T-helper 2 cell (primary cell): ENCODE measurements at places on chromosomes 7 and 10.

- DNase-seq, result peak; percentile 54
Observed at GRCh38 chr7:26291699-26292538, at the start of gene SNX10. SNX10 (plus strand) TSS chr7:26291862; CDS start chr7:26346443, 54,581 bp downstream.

GRCh38 chr10:63657761-63658160, 136.6 kb downstream of the REEP3 start:
- DNase-seq, result no peak

DNA sequence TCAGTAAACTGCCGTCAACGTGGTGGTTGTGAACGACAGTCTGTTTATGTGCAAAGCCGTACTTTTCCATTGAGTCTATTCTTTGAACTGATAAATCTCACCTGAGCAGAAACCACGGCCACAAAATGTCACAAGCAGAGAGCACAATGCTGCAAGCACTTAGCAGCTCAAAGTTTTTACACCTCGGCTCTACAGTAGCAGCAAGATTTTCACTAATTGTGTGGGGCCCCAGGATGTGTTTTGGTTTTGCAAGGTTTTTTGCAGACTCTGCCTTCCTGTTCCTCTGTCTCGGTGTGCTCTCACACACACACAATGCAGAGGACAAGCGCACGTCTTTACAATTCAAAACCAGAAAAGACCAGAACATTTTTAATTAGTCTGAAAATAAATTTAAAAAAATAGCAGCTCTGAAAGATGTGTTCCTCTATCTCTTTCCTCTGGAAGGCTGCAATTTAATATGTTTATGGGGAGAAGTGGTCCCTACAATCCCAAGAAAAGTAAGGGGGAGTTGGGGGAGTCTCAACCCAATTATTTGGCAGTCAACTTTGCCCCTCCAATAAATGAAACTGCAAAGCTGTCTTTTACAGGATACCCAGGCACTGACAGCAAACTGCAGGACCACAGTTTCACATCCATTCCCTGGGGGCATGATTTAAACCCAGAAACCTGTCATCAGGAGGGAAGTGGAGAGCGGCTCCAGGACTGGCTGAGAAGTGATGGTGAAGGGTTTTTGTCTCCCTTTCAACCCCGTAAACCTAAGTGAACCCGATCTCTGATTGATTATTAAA, 73.8 kb upstream of the SFMBT2 start:
- no peak for DNase-seq

DNA sequence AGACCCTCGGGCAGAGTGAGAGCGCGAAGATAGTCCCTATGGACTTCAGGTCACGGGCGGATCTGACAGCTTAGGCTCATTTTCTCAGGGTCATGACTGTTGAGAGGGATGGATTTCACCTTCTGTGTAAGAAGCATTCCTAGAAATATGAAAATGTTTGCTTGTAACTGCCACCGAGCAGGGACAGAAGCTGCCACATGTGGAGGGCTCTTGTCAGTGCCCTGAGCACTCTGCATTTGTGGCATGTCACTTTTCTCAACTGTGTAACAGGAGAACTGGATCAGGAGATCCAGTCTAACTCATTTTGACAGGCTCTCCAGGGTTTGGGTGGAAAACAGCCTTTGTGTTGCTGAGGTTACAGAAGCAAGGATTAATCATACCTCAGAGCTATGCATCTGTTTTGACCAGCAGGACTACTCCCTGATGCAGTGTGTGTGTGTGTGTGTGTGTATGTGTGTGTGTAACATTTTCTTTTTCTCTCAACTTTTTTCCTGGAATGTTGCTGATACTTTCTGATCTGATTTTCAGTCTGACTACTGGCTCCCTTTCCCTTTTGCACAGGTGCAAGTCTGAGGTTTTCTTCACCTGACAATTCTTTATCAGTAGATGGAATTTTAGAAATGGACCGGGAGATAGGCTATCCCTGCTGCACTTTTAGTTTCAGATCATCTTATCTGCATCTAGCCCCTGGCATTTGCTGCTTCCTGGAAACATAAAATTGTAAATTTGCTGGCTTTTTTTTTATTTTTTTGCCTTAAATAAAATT, 183.3 kb downstream of the STK31 start:
- DNase-seq, result no peak

DNA sequence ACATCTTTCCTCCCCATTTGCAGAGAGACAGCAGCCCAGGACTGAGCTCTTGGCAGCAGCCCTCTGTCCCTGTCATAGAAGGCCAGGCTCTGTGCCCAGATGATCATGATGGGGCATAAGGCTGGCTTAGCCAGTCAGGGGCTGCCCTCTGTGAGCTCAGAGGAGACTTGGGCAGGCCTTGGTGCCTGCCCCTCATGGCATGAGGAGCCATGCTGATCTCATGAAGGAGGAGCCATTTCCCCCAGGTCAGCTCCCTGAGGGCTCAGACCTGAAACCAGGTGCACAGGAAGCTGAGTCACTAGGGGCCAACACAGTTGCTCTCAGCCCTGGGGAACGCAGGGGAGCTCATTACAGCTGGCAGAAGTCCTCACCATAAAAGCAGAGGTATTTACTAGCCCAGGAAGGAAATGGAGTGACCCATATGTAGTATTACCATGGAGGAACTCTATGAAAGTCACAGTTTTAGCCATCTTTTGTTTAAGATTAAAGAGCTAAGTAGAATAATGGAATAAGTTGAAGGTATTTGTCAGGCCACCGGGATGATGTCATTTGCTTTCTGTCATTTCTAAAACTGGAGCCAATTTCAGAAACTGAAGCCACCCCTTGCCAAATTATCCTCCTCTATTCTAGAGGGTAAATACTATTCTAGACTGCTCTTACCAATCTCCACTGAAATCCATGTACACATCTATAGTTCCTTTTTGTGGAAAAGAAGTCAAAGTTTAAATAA, 362.4 kb upstream of the ZNF32 start:
- DNase-seq, result no peak

- no peak for DNase-seq
Observed at GRCh38 chr7:108200326-108200725, 70.2 kb upstream of the LAMB4 start.

GRCh38 chr7:17463511-17464085, 165.1 kb downstream of the AHR start:
- no peak for DNase-seq

GRCh38 chr10:61975391-61975932, 74.0 kb downstream of the ARID5B start:
- DNase-seq, result no peak

DNA sequence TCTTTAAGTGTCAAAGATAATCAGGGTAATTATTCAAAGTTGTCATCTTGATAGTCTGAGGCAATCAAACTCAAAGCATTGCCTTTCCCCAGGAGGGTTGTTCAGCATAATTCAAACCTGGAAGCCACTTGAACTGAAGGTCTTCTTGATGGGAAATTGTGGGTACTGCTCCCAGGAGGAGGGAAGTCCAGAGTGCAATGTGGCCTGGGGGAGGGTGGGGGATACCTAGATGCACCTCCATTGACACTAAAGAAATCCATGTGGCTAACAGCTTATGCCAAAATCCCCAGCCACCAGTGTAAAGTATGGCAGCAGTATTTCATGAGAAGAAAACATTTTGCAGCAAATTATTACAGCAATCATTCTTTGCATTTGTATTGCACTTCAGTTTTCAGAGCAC, 114.9 kb downstream of the STRA8 start:
- no peak for DNase-seq

DNA sequence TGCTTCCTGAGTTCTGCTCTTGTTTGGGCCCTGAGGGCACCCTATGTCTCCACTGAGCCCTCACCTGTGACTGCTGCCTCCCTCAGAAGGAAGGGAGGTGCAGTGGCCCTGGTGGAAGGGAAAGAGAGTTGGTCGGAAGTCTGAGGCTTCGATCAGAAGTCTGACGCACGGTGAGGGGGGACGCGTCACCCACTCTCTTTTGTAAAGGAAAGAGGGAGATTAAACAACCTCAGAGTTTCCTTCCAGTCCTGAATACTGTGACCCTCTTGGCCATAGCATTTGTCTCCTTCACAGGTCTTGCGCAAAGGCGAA, 31.4 kb upstream of the TRIM8 start:
- no peak for DNase-seq

DNA sequence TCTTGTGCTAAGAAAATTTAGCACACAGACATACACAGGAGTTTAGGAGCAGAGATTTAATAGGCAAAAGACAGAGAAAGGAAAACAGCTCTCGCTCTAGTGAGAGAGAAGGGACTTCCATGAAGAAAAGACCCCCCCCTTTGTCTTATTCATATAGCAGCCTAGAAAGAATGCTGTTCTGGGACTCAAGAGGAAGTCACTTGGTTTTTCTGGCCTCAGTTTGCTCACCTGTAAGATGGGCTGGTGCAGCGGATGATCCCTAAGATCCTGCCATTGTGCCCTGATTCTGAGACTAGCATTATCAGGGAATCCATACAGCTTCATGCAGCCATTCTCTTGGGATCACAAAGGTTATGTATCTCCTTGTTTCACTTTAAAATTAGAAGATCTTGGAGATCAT, 42.7 kb downstream of the LYZL2 start:
- DNase-seq, result no peak

- DNase-seq, result no peak
Observed at GRCh38 chr7:113410796-113411195, 292.4 kb upstream of the SMIM30 start.

- DNase-seq, result peak; percentile 68
Observed at GRCh38 chr7:149460493-149461277, at the start of gene ZNF777. ZNF777 (minus strand) TSS chr7:149461062; CDS start chr7:149456022, 5,040 bp downstream.

DNA sequence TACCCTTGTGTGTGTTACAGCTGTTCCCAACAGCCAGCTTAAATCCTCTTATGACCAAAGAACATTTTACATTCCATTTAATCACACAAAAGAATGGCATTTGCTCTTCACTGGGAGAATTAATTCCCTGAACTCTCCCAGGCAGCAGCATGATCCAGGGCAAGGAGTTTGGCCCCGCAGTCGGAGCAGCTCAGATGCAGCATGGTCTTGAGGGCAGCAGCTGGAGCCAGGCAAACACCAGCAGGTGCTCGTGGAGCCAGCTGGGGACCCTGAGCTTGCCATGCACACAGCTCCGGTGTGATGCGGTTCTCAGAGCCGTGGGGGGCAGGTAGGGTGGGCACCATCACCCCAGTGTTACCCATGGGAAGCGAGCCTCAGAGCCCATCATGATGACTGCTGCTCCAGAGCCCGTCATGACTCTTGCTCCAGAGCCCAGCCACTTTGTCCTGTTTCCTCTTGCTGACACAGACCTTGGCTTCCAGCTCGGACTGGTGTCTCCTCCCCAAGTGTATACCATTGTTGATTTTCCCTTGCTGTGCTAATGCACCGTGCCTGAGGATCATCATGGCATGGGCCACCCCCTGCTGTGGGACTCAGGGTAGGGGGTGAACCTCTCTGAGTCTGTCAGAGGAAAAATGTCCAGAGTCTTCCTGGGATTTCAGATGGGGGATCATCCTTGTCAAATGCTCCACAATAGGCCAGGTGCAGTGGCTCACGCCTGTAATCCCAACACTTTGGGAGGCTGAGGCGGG, 75.8 kb downstream of the ZRANB1 start:
- no peak for DNase-seq

GRCh38 chr10:33808475-33808874, 474.0 kb upstream of the NRP1 start:
- no peak for DNase-seq

DNA sequence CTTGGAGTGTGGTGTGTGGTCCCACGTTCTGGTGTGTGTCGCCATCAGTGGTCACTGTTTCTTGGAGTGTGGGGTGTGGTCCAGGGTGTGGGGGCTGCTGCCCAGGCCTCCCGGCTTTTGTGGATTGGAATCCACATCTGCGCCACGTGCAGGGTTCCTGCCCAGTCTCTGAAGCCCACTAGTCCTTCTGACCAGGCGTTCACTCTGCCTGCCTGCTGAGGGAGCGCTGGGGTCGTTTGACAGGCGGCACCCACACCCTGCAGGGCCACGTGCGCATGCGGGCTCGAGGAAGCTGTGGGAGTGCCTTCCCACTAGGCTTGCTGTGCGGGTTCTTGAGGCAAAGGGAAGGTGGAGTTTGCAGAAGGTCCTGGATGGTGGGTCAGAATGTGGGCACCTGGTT, 51.4 kb downstream of the INPP5A start:
- DNase-seq, result no peak

- DNase-seq, result no peak
Observed at GRCh38 chr7:153452661-153453060, 599.5 kb upstream of the DPP6 start.

DNA sequence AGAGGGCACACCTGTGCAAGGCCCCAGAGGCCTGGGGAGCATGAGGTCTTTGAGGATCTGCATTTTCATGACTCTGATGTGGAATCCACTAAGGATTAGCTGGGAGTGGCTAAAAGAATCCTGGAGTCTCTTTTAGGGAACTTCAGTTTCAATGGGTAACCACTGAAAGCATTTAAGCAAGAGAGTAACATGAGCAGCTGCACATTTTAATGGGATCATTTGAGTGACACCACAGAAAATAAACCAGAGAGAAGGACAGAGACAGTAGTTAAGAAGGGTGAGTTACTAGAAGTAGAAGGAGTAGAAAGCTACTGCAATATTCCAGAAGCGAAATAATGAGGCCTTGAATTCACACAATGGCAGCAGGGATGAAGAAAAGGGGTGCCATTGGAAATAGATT, 5.2 kb downstream of the GOT1 start:
- no peak for DNase-seq

DNA sequence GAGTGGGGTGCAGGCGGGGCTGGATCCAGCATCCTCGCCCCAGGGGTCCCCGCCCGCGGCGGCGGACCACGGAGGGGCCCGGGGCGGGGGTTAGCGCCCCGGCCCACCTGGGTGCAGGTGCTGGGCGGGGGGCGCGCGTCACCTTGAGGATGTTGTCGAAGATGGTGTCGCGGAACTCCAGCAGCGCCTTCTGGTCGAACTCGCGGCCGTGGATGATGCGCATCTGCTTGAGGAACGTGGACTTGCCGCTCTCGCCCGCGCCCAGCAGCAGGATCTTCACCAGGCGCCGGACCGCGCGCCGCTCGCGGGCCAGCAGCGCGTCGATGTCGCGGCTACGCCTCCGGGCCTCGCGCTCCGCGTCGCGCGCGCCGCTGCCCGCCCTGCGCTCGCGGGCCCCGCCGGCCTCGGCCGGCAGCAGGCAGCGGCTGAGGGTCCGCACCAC, 376 bp downstream of the GNA12 start:
- no peak for DNase-seq

- no peak for DNase-seq
Observed at GRCh38 chr7:154886591-154886990, 116.3 kb downstream of the PAXIP1 start.

- no peak for DNase-seq
Observed at GRCh38 chr10:107546986-107547385, 382.5 kb upstream of the SORCS1 start.

DNA sequence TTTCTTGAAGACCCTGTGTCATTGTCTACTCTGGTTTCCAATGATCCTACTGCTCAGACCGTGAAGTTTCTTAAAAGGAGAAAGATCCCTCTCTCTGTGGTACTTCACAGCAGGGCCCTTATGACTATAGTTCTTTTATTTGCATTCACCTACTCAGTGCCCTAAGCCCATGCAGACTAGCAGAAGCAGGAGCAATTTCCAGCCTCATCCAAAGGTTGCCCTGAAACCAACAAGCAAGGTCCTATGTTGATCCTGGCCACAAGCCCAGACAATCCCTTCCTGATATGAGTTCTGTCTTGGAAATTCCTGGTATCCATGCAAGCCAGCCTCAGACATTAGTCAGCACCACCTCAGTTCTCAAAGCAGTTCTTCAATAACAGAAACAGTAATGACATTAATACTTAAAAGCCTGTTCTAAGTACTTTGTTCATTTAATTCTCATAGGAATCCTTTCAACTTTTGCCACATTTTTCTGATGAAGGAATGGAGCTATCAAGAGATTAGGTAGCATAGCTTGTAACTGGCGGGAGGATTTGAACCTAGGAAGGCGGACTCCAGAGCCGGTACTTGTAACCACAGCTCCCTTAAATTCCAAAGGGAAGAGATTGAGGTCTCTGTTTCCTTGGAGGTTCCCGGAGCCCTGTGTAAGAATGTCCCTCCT, 58.1 kb upstream of the ST8SIA6 start:
- no peak for DNase-seq

GRCh38 chr7:78634093-78634492, 819.4 kb downstream of the MAGI2 start:
- no peak for DNase-seq
